Activated CD4-positive, alpha-beta T cell treated with anti-CD3 and anti-CD28 coated beads, Interleukin-2, amount 10 ng/mL, durations not matched to agents 7 days and 5 days (primary cell): ENCODE measurements at places on chromosomes 3 and 15. TPM values are rescaled to one million over a fixed set of nuclear protein-coding genes. Genes with fewer than 3 reads are reported as not detected.

The MESP1 gene
- total RNA-seq: 1.6 TPM

The MST1R gene
- 4.1 TPM for total RNA-seq

The C3orf70 gene
- total RNA-seq: 0.06 TPM

The ARGFX gene
- not detected for total RNA-seq

The ST8SIA2 gene
- not detected for total RNA-seq

The CXCR6 gene
- 17.6 TPM for total RNA-seq

The ACAD11 gene
- 11.8 TPM for total RNA-seq

The ZBED2 gene
- 3.9 TPM for total RNA-seq

GRCh38 chr15:88663141-88663621 is 24.4 kb downstream of the ISG20 start:
- no peak for DNase-seq

DNA sequence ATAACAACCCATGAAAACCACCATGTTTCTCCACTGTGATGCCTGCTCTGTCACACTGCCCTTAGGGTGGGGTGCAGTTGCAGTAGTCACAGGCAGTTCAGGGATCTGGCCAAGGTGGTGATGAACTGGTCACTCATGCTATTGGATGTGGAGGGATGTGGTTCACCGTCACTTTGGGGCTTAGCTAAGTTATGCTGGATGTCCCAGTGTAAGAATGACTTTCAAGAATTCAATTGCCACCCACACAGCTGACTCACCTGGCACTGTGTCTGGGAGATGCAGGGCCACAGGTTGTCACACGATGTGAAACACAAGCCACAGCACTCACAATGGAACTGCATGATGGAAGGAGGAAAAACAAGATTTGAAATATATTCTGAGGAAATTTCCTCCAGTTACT is 146.1 kb upstream of the CTNNB1 start:
- no peak for DNase-seq

DNA sequence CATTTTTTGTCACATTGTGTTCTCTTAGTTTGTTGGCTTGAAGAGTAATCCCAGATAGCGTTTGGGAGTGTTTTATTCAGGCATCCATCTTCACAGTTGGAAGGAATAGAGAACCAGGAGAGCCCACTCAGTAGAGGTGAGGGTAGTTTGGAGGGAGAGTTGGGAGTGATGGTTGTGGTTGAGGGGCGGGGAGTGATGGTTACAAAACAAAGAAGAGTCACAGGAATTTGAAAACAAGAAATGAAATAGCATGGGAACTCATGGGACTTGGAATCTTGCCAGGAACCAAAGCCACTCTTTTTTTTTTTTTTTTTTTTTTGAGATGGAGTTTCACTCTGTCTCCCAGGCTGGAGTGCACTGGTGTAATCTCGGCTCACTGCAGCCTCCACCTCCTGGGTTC is 36.3 kb downstream of the DUT start:
- no peak for DNase-seq

- DNase-seq: peak; percentile 36
These were observed 22.1 kb upstream of the SCAANT1 start for GRCh38 chr3:63934041-63934866.

- no peak for DNase-seq
These were observed 45.5 kb downstream of the GREM1 start for GRCh38 chr15:32763295-32763694.

DNA sequence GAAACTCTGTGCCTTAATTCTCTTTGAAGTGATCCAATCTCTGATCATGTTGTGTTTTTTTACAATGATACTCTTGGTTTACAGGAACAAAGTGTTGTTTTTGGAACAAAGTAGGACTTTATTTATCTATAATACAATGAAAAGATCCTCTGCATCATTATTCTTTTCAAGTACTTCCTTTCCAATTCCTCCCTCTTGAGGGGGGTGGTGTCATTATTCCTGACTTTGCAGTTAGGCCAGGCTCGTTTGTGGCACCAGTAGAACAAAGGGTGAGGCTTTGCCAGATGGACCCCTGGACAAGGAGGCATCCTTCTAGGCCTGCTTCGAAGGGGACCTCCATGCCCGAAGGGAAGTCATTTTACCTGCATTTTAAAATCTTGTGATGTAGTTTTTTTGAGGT is 41.7 kb upstream of the ZBTB38 start:
- DNase-seq: no peak

DNA sequence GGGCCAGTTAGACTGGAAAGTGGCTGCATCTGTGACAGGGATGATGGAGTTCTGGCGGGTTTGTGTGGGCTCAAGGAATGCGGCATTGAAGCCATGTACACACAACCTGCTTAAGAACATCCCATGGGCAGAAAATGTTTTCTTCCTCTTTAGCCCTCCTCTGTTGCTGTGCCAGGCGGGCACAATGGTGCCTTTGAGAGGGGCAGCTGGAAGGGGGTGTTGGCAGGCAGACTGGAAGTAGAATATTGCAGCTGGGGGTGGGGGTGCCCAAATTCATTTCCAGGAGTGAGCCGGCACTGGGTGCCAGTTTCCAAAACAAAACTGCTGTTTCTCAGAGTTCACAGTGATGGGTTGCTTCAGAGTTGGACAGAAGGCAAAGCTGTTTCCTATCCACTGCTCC is 91.8 kb upstream of the ETV5 start:
- DNase-seq: no peak

DNA sequence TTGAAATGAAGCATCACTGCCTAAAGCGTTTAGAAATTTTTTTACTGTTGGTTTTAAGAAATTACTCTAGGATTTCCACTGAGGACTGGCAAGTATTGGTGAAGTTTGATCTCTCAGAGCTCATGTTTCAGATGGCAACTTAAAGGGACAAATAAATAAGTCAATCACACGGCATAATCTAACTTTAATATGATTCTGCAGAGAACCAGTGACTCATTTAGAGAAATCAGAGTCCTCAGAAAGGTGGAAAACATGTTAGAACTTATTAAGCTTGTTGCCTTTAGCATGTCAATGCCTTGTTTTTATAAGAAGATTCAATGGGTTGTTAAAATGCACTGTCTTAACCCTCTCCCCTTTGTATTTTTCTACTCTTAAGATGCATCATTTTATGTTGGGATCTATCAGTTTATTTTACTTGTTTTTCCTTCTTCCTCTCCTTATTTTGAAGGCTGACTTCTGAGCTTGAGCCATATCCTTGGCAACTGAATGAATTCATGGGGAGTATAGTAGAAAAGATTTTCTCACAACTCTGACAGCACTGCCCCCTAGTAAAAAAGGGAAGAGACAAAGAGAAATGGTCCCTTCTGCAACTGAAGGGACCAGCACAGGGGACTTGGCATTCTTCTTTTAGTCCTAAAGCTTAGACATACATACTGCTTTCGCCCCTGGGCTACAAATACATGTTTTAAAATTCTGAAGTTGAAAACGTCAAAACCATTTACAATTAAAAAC is 431.2 kb downstream of the LPP start:
- DNase-seq: no peak

DNA sequence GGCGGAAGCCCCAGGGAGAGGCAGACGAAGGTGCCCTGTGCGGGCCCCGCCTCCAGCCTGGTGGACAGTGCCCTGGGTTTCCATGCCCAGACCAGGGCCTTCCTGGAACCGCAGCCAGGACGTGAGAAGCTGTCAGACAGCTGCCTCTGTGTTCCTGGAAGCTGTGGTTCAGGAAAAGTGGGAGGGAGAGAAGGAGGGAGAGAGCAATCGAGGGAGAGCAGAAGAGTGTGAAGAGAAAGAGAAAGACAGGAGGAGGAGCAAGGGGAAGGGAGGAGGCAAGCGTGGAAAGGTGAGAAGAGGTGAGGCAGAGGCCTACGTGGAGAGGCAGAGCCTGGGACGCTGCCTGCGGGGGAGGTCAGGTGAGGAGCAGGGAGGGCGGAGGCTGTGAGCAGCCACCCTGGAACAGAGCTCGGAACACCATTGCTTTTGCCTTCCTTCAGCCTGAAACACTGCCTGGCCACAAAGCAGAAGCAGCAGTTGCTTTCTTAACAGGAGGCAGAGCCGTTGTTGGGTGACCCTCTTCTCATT is 18.6 kb downstream of the ZDHHC19 start:
- DNase-seq: no peak

DNA sequence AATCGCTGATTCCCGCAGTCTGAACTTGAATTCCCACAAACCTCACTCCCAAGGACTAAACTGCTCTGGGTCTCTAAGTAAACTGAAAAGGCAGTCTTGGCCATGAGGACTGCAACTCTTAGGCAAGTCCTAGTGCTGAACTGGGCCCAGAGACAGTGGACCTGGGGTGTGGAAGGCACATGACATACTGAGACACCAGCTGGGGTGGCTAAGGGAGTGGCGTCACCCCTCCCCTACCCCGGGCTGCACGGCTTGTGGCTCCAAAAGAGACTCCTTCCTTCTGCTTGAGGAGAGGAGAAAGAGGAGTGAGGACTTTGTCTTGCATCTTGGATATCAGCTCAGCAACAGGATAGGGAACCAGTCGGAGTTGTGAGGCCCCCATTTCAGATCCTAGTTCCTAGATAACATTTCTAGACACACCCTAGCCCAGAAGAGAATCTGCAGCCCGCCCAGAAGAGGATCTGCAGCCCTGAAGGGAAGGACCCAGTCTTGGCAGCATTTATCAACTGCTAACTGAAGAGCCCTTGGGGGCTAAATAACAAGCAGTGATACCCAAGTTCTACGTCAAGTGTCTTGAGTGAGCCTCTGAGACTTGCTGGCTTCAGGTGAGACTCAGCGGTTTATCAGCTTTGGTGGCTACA is 110.7 kb upstream of the C3orf80 start:
- no peak for DNase-seq

DNA sequence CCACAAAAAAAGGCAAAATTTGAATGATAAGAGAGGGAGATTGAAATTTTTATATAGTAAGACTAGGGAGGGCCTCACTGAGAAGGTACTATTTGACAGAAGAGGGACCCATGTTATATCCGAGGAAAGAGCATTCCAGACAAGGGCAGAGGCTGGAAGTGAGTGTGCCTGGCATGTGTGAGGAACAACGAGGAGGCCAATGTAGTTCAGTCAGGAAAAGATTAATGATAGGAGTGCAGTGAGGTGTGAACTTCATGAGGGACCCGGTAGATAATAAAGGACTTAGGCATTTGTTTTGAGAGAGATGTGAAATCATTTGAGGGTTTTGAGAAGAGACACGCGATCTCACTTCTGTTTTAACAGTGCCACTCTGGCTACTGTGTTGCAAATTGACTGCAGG is 36.3 kb downstream of the ASTE1 start:
- no peak for DNase-seq

- DNase-seq: no peak
These were observed 27.9 kb downstream of the CD276 start for GRCh38 chr15:73712107-73712506.

DNA sequence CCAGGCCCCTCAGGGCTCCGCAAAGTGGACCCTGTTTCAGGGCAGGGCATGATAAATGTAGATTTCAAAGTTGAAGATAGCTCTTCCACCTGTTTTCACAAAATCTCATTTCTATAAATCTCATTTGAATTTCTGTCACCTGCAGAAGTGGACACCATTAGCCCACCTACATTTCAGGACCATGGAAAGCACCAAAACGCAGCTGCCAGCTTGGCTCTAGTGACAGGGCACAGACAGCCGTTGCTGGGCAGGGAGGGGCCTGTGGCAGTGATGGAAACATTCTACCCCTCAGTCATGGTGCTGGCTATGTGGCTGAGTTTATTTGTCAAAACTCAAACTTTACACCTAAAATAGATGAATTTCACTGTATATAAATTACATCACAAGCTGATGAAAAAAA is 40.4 kb downstream of the PRR23E start:
- DNase-seq: peak; percentile 12

DNA sequence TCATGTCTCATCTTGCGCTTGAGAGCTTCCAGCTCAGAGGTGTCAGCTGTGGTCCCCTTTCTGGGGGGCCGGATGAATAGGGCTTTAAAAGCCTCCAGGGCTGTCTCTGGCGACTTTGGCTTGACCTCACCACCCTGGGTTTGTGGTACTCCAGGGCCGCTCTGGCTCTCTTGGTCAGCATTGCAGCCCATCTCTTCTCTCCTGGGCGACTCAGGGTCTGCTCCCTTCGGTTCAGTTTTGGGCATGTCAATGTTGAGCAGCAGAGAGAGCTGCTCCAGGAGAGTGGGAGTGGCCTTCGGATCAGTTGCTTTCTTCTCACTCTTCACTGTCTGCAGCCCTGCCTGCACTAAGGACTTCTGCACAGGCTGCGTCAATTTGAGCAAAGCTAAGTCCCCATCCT is 127.9 kb downstream of the FMN1 start:
- no peak for DNase-seq

- DNase-seq: no peak
These were observed 247.3 kb upstream of the IGF1R start for GRCh38 chr15:98401029-98401428.
